ENCODE measurements at places on chromosomes 4 and X. TPM values are rescaled to one million over a fixed set of nuclear protein-coding genes. Genes with fewer than 3 reads are reported as not detected.
A peak's percentile ranks its signal among the peaks of the same experiment; 100 is the strongest.

The PAGE2B gene
- not detected for total RNA-seq

The FGF5 gene
- total RNA-seq = 1.1 TPM

The TENM3 gene
- 19.2 TPM for total RNA-seq

The CCDC149 gene
- total RNA-seq = 23.7 TPM

The TAF7L gene
- total RNA-seq = not detected

The CXXC4 gene
- total RNA-seq = 4.2 TPM

The LGI2 gene
- 2.5 TPM for total RNA-seq

The RIPPLY1 gene
- total RNA-seq = not detected

The FRMPD4 gene
- 0.34 TPM for total RNA-seq

The UNC5C gene
- total RNA-seq = 7.2 TPM

DNA sequence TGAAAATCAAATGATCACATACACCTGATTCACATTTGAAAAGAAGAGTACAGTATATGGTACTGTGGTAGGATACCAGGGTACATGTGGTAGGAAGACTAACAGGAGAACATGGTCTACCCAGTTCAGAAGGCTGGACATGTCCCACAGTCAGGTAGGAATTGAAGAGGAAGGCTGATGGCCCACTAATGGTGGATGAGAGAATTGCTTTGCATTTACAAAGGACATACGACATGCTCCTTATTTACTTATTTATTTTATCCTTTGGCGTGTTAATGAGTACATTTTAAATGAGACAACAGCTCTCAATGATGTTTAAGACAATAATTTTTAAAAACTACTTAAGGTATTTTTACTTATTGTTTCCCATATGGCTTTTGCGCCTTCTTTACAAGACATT lies 106.7 kb upstream of the BMP2K start:
- DNase-seq = no peak

- DNase-seq = no peak
Measured at GRCh38 chr4:108601106-108601505, 19.3 kb upstream of the RPL34 start.

- no peak for DNase-seq
Measured at GRCh38 chrX:96770315-96770714, 85.7 kb downstream of the DIAPH2 start.

- DNase-seq = no peak
Measured at GRCh38 chrX:2388669-2389068, 112.1 kb downstream of the DHRSX start.

DNA sequence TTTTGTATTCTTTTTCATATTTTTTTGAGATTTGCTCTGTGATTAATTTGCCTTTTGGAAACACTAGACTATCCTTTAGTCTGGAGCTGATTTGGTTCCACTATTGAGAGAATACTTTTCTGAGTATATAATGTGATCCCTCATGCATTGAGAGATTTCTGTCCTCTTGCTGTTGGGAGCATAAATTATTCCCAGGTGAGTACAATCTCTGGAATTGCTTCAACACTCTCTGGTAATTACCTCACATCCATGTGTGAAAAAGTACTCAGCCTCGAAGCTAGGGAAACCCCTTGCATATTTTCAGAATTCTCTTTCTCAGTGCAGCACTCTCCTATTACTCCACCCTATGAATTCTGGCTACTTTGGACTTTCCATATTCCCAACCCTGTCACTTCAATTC lies 550.0 kb downstream of the RAPGEF2 start:
- DNase-seq = no peak

DNA sequence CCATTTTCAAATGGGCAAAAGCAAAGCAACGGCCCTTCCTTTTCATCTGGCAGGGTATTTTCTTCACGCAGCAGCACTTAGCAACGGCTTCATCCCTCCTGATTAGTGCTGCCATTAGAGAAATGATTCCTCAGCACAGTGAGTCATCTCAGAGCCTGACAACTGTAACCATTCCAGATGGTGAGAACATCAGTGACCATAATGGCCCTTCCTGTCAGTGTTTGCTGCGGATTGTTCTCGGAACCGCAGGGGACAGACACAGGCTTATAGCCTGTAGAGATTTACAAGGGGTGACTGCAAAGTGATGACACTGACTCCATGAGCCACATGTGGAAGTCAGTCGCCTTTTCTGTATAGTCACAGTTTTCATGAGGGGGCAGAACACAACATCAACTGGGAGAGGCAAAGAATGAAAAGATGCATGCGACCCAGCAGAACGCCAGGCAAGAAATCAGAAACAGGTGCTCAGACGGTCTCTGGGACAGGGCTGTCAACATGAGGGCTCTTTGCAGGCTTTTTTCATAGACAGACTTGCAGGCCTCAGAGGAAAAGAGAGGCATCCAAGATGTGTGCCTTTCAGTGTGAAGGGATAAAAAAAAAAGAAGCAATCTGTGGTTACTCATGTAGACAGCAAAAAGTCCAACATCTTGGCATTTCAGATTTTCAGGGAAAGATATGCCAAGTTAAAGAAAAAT lies 69.9 kb upstream of the FBXW7 start:
- no peak for DNase-seq

GRCh38 chr4:4750187-4750586 lies 109.3 kb upstream of the MSX1 start:
- no peak for DNase-seq

- no peak for DNase-seq
Measured at GRCh38 chr4:182752158-182752910, 164.9 kb downstream of the DCTD start.

- no peak for DNase-seq
Measured at GRCh38 chr4:24764345-24764744, 31.0 kb upstream of the SOD3 start.

DNA sequence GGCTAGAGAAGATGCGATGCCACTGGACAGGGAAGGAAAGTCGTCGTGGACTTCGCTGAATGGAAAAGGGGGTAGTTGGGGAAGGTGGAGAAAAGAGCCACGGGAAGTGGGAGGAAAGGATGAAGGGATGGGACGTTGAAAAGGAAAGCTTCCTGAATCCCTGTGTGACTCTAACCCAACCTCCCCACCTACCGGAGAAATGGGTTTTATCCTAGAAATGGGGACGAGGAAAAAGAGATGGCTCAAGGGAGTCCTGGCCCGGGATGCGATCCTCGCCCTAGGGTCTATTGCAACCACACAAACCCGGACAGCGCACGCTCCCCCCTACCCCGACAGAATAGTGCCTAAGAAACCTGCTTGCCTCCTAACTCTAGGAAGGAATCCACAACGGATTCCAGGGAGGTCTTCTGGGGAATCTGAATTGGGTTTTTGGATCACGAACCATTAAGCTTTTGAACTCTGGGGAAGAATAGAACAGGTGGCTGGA lies 738 bp upstream of the TSPAN5 start:
- DNase-seq = peak; percentile 37

DNA sequence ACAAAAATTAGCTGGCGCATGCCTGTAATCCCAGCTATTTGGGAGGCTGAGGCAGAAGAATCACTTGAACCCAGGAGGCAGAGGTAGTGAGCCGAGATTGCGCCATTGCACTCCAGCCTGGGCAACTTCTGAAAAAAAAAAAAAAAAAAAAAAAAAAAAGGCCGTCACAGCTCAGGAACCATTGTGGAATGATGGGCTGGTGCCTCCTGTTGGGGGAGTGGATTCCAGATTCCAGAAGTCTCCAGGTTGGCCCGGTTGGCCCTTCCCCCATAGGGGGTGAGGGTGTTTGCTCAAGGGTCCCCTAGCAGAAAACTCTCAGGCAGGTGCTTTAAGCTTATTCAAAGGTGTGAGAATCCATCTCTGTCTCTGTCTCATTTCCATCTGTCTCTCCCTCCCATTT lies 11.5 kb downstream of the SH3TC1 start:
- DNase-seq = peak; percentile 7

GRCh38 chr4:45215976-45216542 lies 489.7 kb upstream of the GNPDA2 start:
- DNase-seq = no peak

GRCh38 chr4:145043306-145043705 lies 54.7 kb downstream of the ANAPC10 start:
- no peak for DNase-seq

DNA sequence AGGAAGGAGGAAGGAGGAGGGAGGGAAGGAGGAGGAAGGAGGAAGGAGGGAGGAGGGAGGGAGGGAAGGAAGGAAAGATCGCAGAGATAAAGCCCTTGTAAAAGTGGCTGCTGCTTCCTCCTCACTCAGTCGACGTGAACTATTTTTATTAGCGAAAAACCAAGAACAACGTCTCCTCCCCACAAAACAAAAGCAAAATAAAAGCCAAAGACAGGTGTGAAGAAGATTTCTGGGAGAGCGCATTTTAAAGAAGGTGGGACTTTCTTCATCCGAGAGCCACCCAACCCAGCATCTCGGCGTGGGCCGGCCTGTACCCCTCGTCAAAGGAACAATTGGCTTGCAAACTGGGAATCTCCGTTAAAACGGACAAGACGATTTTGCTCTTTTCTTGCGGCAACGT lies 40.7 kb upstream of the ASMTL start:
- DNase-seq = no peak

DNA sequence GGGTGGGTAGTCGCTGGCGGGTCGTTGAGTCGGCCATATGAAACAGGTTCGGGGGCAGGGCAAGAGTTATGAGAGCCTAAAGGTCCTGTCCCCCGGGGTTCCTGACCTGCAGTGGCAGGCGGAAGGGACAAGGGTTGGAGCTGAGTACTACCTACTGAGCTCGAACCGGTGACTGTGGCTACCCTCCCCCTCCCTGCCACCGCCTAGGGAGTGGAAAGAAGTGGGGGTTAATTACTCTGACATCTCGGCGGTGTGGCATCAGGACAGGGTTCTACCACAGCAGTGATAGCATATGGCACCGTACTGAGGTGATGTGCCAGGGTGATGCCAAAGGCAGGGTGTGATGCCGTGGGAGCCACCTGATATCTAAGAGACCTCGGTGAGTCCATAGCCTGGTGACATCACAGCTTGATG lies 307 bp downstream of the ATG4A start:
- DNase-seq = no peak

All from mucosa of descending colon (tissue), 3 donors.